Hematopoietic multipotent progenitor cell treated with erythropoietin and hydrocortisone succinate and interleukin-3 and kit ligand, for 4 days (in vitro differentiated cells): ENCODE measurements at places on chromosomes 3 and 15.
A peak's percentile ranks its signal among the peaks of the same experiment; 100 is the strongest.

DNA sequence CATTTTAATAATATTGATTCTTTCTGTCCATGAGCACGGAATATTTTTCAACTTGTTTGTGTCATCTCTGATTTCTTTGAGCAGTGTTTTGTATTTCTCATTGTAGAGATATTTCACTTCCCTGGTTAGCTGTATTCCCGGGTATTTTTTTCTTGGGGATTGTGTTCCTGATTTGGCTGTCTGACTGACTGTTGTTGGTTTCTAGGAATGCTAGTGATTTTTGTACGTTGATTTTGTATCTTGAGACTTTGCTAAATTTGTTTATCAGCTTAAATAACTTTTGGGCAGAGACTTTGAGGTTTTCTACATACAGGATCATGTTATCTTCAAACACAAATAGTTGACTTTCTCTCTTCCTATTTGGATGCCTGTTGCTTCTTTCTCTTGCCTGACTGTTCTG is 418.8 kb upstream of the ALCAM start:
- no peak for DNase-seq

DNA sequence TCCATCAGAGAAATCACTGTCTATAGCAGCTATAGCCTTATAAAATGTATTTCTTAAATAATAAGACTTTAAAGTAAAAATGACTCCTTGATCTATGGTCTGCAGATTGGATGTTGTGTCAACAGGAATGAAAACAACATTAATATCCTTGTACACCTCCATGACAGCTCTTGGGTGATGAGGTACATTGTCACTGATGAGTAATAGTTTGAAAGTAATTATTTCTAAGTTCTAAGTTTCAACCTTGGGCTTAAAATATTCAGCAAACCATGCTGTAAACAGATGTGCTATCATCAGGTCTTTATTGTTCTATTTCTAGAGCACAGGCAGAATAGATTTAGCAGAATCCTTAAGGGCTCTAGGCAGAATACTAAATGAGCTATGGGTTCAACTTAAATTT is 568.2 kb upstream of the BCHE start:
- no peak for DNase-seq

- peak; percentile 59 for DNase-seq
Measured at GRCh38 chr3:52892625-52893311, 4.6 kb downstream of the STIMATE start.

DNA sequence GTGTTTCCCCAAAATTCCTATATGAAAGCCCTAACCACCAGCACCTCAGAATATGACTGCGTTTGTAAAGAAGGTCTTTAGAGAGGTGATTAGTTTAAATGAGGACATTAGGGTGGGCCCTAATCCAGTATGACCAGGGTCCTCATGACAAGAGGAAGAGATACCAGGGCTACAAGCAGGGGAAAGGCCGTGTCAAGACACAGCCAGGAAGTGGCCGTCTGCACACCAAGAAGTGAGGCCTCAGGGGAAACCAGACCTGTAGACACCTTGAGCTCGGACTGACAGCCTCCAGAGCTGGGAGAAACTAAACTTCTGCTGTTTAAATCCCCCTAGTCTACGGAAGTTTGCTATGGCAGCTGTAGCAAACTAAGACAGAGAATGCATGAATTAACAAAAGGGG is 14.2 kb downstream of the KIF7 start:
- DNase-seq = no peak

- DNase-seq = no peak
Measured at GRCh38 chr15:49887659-49888322, 231.2 kb downstream of the ATP8B4 start.

- DNase-seq = no peak
Measured at GRCh38 chr3:133998691-133999241, 31.0 kb downstream of the SLCO2A1 start.

- no peak for DNase-seq
Measured at GRCh38 chr15:25944386-25944785, 81.3 kb upstream of the ATP10A start.

DNA sequence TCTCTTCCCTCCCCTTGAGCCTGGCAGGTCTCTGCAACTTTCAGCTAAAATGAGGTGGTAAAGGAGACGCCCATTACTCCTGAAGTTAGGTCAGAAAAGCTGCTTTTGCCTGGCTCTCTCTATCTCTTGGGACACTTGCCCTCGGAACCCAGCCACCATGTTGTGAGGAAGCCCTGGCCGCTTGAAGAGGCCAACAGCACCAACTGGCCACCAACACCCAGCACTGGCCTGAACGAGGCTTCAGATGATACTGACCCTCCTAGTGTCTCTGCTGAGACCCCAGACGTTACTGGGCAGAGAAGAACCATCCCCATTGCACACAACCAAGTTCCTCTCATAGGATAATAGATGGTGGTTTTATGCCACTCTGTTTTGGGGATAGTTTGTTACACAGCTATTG is 49.5 kb upstream of the PCSK6 start:
- no peak for DNase-seq

DNA sequence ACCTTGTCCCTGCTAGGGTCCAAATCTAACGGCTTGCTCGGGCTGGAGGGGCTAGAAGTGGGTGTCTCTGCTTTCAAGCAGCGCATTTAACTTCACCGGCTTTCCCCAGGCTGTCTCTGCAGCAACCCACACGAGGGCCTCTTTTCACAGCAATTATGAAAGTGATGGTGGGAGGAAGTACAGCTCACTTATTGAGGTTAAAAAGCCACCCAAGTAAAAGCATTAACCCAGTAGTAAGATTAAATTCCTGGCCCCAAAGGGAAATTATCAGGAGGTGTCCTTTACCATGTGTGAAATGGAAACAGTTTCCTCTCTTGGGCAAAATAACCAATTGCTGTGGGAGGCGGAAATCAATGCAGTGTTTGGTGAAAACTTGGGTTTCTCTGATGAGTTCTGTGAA is 41.1 kb downstream of the NGRN start:
- peak; percentile 22 for DNase-seq

- DNase-seq = no peak
Measured at GRCh38 chr3:192881159-192881786, 36.4 kb downstream of the MB21D2 start.

DNA sequence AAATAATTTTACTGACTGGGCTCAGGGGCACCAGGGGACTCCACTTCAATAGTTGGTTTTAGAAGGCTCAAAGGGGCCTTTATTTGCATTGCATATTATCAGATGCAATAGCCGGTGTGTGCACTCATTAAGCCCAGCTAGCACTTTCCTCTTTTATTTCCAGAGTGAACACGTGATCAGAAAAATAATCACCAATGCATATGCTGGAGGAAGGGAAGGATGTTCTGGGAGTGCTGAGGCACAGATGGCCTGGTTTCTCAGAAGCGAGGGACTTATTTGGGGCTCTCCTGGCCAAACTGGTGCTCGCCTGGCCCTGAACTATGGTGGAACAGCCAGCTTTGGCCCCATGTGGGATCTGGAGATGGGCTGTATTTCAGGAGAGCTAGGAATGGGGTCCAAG is 60.4 kb upstream of the SEC13 start:
- no peak for DNase-seq

DNA sequence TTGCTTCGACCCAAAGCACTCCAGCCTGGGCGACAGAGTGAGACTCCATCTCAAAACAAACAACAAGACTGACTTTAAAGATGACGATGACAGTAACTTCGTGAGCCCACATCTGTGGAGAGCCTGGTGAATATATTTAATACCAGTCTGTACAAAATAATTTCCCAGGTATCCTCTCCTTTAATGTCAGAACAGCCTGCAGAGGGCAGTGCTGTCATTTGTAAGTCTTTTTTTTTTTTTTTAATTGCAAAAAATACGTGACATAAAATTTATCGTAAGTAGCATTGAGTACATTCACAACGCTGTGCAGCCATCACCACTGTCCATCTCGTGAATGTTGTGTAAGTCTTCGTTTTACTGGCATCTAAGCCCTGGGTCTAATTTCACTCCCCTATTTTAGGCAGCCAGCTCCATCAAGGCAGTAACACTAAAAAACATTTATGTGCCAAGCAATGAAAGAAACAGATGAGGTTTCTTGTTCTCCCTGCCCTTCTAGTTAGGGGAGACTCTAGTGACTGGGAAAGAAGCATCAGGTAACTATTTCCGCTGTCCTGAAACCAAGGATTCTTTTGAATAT is 1.4 kb downstream of the HTD2 start:
- peak; percentile 89 for DNase-seq

DNA sequence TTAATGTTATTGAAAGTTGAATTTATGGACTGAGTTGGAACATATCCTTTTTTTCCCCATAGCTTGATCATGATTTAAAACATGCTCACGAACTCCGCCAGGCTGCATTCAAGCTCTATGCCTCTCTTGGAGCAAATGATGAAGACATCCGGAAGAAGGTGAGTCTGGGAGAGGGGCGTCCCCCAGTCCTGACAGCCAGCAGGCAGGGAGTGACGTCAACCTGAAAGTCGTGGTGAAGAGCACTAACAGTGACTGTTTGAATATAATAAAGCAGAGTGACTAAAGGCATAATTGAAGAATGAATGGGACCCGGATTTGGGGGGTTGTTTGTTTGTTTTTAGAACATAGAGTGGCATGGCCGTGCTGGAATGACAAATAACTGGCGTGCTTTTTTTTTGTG is 57.9 kb downstream of the ARMC8 start:
- no peak for DNase-seq

GRCh38 chr3:168155303-168155702 is 59.6 kb upstream of the GOLIM4 start:
- DNase-seq = no peak

DNA sequence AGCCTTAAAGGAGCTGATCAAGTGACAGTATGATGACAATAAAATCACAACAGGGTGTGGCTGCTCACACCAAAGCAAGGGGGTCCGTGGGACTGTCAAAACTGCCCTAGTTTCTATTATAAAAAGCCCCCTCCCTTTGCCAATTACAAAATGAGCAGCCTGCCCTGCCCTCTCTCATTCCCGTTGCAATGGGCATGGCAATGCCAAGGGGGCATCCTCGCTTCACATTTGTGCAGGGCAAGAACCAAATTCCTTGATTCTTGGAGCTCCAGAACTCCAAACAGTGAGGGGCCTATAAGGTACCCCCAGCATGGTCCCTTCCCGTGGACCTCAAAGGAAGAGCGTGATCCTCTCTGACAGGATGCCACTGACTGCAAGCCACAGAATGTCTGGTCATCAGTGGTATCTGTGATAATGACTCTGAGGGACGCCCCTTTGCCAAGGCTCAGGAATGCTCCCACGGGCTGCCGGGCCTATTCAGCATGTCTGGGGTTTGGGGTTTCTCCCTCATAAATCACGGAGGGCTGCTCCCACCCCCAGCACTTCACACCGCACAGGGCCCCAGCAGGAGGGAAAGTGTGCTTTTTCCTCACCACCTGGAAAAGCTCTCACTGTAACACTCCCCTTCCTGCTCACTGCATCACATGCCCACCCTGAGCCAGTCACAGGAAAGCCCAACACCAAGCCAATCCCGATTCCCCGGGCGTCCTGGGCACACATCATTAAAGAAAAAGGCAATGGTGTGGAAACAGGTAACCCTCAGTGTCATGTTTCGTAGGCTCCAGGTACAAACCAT is 105.1 kb upstream of the TRPM1 start:
- DNase-seq = no peak

DNA sequence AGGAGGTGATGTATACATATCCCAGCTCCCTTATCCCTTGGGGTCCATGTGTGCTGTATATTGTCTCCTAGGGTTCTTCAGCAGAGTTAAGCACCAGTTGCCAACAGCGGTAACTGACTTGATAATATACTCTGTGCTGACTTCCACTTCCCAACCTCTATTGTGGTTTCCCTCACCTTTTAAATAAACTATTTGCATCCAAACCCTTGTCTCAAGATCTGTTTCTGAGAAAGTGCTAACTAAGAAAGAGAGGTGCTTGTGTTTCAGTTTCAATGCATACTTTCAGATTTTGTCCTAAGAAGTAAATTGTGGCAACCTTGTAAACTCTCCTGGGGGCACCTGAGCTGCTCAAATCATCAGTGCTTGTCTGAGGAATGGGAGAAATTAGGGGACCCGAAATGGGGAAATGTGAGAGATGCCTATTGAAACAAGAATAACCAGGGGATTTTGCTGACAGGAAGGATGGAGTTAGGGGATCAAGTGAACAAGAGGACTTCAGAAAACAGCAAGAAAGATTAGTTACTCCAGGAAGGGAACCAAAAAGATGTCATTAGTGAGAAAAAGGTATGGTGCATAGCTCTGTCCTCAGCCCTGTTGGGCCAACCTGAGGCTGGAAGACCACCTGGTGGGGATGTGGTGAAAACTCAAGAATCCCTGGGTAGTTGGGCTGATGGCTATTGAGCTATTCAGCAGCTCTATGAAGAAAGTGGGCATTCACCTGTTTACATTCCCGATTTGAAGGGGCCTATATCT is 50.9 kb upstream of the MRPL3 start:
- no peak for DNase-seq

GRCh38 chr15:72200395-72201237 is 3.0 kb upstream of the GRAMD2A start:
- DNase-seq = no peak
